ENCODE measurements at places on chromosomes 7 and 10.

DNA sequence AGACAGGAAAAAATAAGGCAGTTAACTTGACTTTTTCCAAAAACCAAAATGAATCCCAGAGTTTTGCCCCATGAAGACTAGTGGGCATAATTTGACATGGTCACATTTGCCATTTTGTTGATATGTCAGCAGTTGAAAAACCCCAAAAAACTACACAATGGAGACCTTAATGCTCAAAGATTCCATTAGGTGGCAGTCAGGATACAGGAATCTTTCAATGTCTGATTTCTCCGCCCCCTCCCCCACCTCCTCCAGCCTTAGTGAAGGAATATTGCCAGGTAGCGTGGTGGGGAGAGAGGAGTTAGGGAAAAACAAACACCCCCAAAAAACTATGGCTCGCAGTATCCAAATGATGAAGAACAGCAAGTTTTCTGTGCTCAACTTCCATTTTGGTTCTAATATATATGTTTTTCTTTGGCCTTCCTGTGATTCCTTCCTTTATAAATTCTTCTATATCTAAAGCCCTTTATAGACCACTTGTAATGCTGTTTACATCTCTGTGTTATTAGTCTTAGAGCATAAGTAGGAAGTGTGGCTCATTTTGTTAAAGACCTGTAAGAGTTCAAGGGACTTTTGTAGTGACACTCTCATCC lies 6.7 kb upstream of the SMNDC1 start:
- peak; percentile 49 for DNase-seq

- no peak for DNase-seq
Observed at GRCh38 chr10:29698773-29699490, 64.2 kb upstream of the SVIL start.

GRCh38 chr10:24370877-24371276 lies 161.9 kb downstream of the KIAA1217 start:
- no peak for DNase-seq

- no peak for DNase-seq
Observed at GRCh38 chr7:118114175-118114574, 69.8 kb upstream of the LSM8 start.

DNA sequence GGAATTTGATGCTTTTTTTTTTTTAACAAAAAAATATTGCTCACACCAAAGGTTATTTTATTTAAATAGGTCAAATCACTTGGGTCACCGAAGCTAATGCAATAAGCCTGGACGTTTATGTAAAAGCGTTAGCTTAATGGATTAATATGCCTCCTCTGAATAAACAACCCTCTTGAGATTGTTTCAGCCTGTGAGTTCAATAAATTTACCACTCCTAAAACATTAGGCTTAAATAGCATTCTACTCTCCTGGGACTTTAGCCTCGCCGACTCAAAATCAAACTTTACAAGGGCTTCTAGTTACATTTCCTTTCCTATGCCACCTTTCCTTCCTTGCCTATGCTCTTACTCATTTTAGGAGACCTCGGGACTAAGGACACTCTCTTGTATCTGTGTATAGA lies 79.3 kb downstream of the DNAJB9 start:
- DNase-seq = no peak
